ENCODE measurements at places on chromosomes 11 and 22.

GRCh38 chr11:63532799-63533475, 3.7 kb upstream of the PLAAT4 start:
- DNase-seq = no peak

DNA sequence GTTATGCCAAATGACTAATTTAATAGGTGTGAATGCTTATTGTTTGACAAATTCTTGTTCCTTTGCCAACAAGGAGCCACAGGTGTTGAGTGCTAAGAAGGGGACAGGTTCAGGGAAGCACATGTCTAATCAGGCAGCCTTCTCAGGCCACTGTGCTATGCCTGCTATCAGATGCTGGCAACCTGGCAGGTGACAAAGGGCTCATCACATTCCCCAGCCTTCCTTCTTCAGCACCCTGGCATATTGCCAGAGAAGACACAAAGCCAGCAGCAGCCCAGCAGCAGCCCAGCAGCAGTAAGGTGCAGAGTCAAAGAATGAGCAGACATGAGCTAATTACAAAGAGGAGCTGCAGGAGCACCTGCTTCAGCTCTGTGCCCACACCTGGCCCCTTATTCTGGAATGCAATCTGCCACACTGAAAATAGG, 68.2 kb downstream of the GUCY1A2 start:
- no peak for DNase-seq

DNA sequence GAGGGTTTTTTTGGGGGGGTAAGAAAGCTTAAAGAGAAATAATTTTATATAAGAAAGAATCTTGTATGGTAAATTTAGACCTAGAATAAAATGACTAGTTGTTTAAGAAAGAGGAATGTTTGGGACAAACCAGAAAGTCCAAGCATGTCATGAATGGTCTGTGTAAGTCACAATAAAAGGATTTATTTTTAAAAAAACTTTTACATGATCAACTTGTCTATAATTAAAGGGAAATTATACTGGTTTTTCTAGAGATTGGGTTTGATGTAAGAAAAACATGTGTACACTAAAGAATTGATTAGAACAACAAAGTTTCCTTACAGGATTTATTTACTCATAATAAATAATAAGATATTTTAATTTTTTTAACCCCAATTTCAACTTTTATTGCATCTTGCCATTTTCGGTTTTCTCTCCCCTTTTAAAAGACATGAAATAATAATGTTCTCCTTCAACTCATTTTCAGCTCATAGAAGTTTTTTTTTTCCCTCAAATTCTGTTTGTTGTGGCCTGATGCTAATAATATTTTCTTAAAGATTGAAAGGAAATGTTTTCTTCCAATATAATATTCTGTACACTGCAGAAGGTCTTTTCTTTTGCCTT, 35.4 kb upstream of the INCENP start:
- DNase-seq = no peak

GRCh38 chr11:104663190-104664140, 234.8 kb downstream of the CASP12 start:
- no peak for DNase-seq

GRCh38 chr22:39405346-39406085, 5.9 kb downstream of the TAB1 start:
- no peak for DNase-seq

GRCh38 chr11:18383388-18384156, 10.8 kb upstream of the LDHA start:
- DNase-seq = no peak

GRCh38 chr22:44748524-44748923, 3.9 kb upstream of the ARHGAP8 start:
- DNase-seq = no peak

DNA sequence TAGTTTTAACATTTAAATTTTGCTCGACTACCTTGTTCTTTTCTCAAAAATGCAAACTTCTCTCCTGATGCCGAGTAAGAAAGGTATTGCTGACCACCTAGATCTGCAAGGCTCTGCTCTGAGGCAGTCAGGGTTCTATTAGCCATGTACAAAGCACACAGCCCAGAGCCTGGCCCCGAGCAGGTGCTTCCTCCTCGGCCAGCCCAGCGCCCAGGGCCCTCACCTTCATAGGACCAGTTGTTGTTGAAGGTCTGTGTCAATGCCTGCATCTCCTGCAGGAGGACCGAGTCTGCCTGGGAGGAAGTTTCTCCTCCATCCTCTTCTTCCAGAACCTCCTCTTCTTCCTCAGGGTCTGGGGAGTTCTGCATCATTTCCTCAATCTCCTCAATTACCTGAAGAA, 35.8 kb downstream of the FEZ1 start:
- DNase-seq = no peak

GRCh38 chr11:88697139-88697538, 359.6 kb upstream of the CTSC start:
- no peak for DNase-seq

- no peak for DNase-seq
Measured at GRCh38 chr11:62806611-62807121, 1.4 kb upstream of the NXF1 start.
